ENCODE measurements at places on chromosomes 1 and 21. TPM values are rescaled to one million over a fixed set of nuclear protein-coding genes. Genes with fewer than 3 reads are reported as not detected.

DNA sequence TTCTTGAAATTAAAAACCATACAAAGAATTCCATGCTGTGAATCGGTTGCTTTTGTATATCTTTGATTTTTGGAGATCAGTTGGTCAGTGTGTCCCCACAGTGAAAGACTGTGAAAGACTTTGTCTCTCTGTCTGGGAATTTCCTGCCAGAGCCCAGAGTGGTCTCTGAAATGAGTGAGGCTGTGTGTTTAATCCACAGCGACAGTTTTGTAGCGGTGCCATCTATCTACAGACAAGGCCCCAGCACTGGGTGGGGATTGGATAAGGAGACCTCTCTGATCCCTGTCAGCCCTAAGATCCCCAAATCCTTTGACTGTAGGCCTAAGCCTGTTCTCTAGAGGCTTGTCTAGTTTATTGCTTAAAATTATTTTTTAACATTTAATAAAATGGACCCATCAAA is 10.3 kb downstream of the GPR25 start:
- ATAC-seq = no peak

- peak; percentile 77 for ATAC-seq
Observed at GRCh38 chr1:223556414-223557129, 108.9 kb downstream of the CAPN8 start.

- peak; percentile 90 for ATAC-seq
Observed at GRCh38 chr1:31981972-31982371, 31.7 kb upstream of the KHDRBS1 start.

GRCh38 chr1:111184663-111185062 is 15.8 kb downstream of the DENND2D start:
- no peak for ATAC-seq

DNA sequence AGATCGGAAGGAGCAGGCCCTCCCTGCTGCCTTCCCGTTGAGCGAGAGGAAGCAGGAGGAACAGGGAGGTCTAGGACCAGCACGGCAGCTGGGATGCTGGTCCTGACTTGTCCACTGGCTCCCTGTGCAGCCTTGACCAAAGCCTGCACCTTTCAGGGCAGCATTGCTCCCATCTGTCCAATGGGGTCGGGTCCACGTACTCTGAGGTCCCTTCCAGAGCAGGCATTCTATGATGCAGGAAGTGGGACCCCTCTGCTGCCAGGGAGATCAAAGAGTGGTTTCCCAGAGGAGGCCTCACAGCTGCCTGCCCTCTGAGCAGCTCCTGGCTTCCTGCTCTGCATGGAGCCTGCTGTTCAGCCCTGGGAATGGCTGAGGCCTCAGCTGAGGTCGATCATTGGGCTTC is 21.7 kb upstream of the ZNF362 start:
- no peak for ATAC-seq

GRCh38 chr1:215393476-215393875 is 173.6 kb upstream of the KCTD3 start:
- ATAC-seq = no peak

- ATAC-seq = peak; percentile 78
Observed at GRCh38 chr1:42422737-42423136, 33.1 kb downstream of the ZMYND12 start.

GRCh38 chr1:106619080-106619826 is 437.2 kb upstream of the PRMT6 start:
- no peak for ATAC-seq

Gene RAB7B
- total RNA-seq = 0.25 TPM

Gene ANXA9
- total RNA-seq = 1.9 TPM

Gene AADACL3
- not detected for total RNA-seq

Gene C8A
- not detected for total RNA-seq

Gene PGLYRP3
- total RNA-seq = not detected

Gene RPS27
- total RNA-seq = 8,074 TPM

Gene FNDC5
- 36.5 TPM for total RNA-seq
